Neuronal stem cell (in vitro differentiated cells): ENCODE measurements at places on chromosomes 4 and X.

DNA sequence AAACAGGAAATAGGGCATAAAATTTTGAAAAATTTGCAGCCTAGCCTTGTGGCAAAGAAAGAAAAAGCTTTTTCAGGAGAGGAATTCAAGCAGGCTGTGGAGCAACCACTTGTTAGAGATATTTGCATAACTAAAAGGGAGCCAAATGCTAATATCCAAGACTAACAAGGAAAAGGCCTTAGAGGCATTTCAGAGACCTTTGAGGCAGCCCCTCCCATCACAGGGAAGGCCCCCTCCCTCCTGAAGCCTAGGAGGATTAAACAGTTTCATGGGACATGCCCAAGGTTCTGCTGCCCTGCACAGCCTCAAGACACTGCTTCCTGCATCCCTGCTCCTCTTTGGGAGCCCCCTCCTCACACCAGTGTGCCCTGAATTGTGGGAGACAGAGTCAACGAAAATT, 275.4 kb upstream of the SFRP2 start:
- H3K27me3 ChIP-seq, result no peaks in the 10 kb centered on the region
- no peaks in the 10 kb centered on the region for H3K4me1 ChIP-seq
- no peak for DNase-seq

- no peak for DNase-seq
- no peak overlapping the region for H3K4me3 ChIP-seq
- no peaks in the 10 kb centered on the region for H3K36me3 ChIP-seq
- no peak overlapping the region for H3K27ac ChIP-seq
- H3K4me1 ChIP-seq, result no peaks in the 10 kb centered on the region
Measured at GRCh38 chrX:81316163-81316562, 114.3 kb downstream of the SH3BGRL start.

- DNase-seq, result no peak
- H3K4me1 ChIP-seq, result no peaks in the 10 kb centered on the region
- no peaks in the 10 kb centered on the region for H3K36me3 ChIP-seq
- H3K27me3 ChIP-seq, result no peaks in the 10 kb centered on the region
- no peak overlapping the region for H3K4me3 ChIP-seq
Measured at GRCh38 chrX:23246001-23246400, 88.6 kb upstream of the PTCHD1 start.

GRCh38 chr4:158208963-158209640, 1.2 kb upstream of the TMEM144 start:
- H3K4me3 ChIP-seq, result no peak overlapping the region
- H3K36me3 ChIP-seq, result no peaks in the 10 kb centered on the region
- DNase-seq, result no peak
- H3K27ac ChIP-seq, result no peak overlapping the region
- peaks cover 6% of the 10 kb centered on the region for H3K4me1 ChIP-seq
- H3K27me3 ChIP-seq, result no peaks in the 10 kb centered on the region

DNA sequence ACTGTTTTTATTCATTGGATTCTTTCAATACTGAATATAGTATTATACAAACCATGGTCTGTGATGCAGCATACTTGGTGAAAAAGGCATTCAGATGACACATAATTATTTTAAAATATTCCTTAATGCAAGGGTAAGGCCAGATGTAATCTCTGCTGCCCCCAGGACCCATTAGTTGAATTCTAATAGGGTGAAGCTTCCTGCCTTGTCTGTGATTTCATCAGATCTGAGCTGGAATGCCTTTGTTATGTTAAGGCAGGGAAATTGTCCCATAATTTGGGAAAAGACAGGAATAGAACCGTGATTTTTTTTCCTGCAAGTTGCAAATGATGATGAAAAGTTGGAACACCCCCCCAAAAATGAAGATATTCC, 26.1 kb downstream of the ZRSR2 start:
- H3K4me3 ChIP-seq, result no peak overlapping the region
- H3K4me1 ChIP-seq, result no peaks in the 10 kb centered on the region
- no peak overlapping the region for H3K27ac ChIP-seq
- no peak for DNase-seq
- peaks cover 87% of the 10 kb centered on the region for H3K36me3 ChIP-seq
- no peaks in the 10 kb centered on the region for H3K27me3 ChIP-seq

- H3K4me3 ChIP-seq, result no peak overlapping the region
- no peak for DNase-seq
Measured at GRCh38 chr4:112029771-112030171, 115.5 kb upstream of the FAM241A start.

- no peaks in the 10 kb centered on the region for H3K4me1 ChIP-seq
- H3K27me3 ChIP-seq, result no peaks in the 10 kb centered on the region
- DNase-seq, result no peak
- H3K27ac ChIP-seq, result no peak overlapping the region
- H3K36me3 ChIP-seq, result no peaks in the 10 kb centered on the region
Measured at GRCh38 chrX:23134136-23134535, 134.4 kb downstream of the DDX53 start.

DNA sequence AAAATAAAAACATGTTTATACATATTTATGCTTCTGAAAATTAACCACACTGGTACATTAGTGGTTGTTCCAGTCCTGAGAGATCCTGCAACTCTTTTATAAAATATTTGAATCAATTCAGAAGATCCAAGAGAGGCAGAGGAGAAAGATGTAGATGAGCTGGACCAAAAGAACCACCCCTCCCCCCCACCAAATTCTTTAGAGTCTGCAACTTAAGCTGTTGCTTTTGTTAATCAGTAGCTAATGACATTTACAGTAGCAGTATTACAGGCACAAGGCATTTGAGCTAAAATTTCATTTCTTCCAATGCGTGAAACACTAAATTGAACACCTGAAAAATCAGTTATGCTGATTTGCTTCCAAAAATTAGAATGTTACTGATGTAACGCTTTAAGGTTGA, 61.5 kb downstream of the PDK3 start:
- H3K27ac ChIP-seq, result no peak overlapping the region
- no peak overlapping the region for H3K4me3 ChIP-seq
- no peak for DNase-seq
- H3K36me3 ChIP-seq, result peaks cover 3% of the 10 kb centered on the region
- peaks cover 12% of the 10 kb centered on the region for H3K4me1 ChIP-seq
- H3K27me3 ChIP-seq, result no peaks in the 10 kb centered on the region

GRCh38 chrX:44017676-44018075, 44.5 kb upstream of the NDP start:
- H3K36me3 ChIP-seq, result no peaks in the 10 kb centered on the region
- no peaks in the 10 kb centered on the region for H3K4me1 ChIP-seq

DNA sequence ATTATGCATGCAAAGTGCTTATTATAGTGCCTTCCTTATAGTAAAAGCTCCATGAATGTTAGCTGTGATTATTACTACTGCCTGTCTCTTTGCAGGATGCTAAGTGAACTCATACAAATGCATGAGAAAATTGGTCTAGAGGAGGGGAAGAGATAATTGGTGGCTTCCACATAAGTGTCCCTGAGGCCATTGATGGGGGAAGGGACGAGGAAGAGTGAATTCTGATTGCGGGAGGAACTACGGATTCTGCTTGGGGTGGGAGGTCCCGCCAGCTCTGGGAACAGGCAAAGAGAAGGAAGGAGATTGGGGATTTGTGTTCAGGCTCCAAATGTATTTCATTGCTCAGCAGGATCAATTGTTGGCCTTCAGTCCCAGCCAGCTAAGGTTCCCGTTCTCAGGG, 11.6 kb upstream of the ARHGAP36 start:
- H3K36me3 ChIP-seq, result no peaks in the 10 kb centered on the region
- peaks cover 44% of the 10 kb centered on the region for H3K27me3 ChIP-seq
- no peaks in the 10 kb centered on the region for H3K4me1 ChIP-seq
- DNase-seq, result no peak
- no peak overlapping the region for H3K4me3 ChIP-seq

GRCh38 chrX:54992911-54993622, 921 bp downstream of the PFKFB1 start:
- H3K4me1 ChIP-seq, result no peaks in the 10 kb centered on the region
- no peaks in the 10 kb centered on the region for H3K27me3 ChIP-seq
- H3K27ac ChIP-seq, result no peak overlapping the region
- H3K4me3 ChIP-seq, result no peak overlapping the region

GRCh38 chrX:67961516-67961915, 417.7 kb downstream of the AR start:
- H3K36me3 ChIP-seq, result no peaks in the 10 kb centered on the region
- H3K27ac ChIP-seq, result no peak overlapping the region
- no peak overlapping the region for H3K4me3 ChIP-seq
- no peaks in the 10 kb centered on the region for H3K27me3 ChIP-seq

DNA sequence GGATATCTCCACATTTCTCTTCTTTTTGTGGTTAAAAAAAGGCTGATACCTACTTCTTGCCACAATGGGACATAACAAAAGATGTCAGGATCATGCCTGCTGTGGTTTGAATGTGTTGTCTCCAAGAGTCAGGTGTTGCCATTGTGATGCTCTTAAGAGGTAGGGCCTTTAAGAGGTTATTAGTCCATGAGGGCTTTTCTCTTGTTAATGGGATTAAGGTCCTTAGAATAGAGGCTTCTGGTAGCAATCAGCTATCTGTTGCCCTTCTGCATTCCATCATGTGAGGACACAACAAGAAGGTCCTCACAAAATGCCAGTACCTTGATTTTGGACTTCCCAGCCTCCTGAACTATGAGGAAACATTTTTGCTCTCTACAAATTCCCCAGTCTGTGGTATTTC, 191.4 kb downstream of the GBA3 start:
- no peaks in the 10 kb centered on the region for H3K36me3 ChIP-seq
- no peaks in the 10 kb centered on the region for H3K4me1 ChIP-seq
- no peaks in the 10 kb centered on the region for H3K27me3 ChIP-seq

- no peaks in the 10 kb centered on the region for H3K36me3 ChIP-seq
- H3K4me1 ChIP-seq, result no peaks in the 10 kb centered on the region
- H3K27me3 ChIP-seq, result no peaks in the 10 kb centered on the region
Measured at GRCh38 chr4:189021831-189022230, 882.6 kb downstream of the TRIML1 start.

DNA sequence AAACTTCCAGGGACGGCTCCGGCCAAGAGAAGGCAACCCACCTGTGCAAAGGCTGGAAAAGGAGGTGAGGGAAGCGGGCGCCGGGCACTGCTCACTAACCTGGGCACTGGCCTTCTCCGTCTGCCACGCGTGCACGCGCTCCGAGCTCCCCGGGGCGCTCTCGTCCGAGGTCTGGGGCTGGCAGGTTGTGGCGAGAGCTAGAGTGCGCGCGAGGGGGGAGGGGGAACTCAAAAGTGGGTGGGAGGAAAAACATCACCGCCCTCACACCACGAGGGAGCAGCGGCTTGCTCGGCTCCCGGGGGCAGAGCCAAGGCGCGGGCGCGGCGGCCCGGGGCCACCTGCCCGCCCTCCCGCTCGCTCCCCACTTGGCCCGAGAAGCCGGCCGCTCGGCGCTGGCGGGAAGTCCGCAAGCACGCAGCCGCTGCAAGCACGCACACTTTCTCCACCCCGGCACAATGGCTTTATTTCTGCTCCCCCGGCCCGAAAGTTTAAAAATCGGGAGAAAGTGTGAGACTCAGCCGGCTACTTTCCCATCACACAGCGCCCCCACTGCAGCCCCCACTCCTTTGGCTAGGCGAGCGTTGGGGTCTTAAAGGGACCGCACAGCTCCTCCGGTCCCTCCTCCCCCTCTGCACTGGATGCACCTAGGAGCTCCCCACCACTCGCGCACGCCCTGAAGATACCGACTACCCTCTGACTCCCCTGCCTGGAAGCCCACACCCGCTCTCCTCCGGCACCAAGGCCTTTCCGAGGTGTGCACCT, at the start of gene CHRDL1:
CHRDL1 (minus strand) TSS at position 173 of the 762 bp plus-strand sequence. CDS start 3,636 bp downstream, outside the sequence.
- H3K27me3 ChIP-seq, result no peaks in the 10 kb centered on the region
- H3K4me3 ChIP-seq, result peak within 1 kb of the TSS; percentile 33
- no peak within 1 kb of the TSS for H3K27ac ChIP-seq
- no peaks in the 10 kb centered on the region for H3K4me1 ChIP-seq
- DNase-seq, result peak; percentile 18

DNA sequence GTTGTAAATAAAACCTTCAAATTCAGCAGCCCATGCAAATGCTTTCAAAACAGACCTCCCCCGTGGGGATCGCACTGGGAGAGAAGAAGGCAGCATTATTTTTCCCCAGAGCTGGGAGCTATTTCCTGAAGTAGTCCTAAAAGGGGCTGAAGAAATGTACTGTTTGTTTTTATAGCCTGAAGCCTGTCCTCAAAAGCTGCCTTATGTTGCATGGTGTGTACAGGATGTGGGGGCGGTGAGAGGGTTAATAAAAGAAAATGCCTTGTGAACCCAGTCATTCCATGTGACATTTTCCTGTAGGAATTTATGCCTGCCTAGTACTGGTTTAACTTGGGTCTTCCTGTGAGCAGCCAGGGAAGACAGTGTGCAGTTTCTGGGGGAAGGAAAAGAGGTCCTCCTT, 144.1 kb downstream of the SOWAHB start:
- no peak overlapping the region for H3K4me3 ChIP-seq
- no peaks in the 10 kb centered on the region for H3K4me1 ChIP-seq
- peaks cover 100% of the 10 kb centered on the region for H3K36me3 ChIP-seq
- no peaks in the 10 kb centered on the region for H3K27me3 ChIP-seq

DNA sequence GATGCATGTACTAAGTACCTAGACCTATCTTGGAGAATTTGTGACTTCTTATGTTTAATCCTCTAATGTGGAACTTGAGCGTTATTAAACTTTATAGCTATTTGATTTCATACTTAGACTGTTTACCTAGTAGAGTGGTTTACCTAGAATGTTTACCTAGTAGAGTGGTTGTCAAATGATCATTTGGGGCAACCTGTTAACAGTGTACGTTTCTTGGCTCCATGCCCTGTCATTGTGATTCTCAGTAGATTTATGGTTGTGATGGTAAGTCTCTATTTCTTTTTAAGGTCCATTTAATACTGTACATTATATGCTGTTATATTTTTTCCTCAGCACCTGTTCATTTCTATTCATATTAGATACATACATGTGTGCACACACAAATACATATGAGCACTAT, 233.0 kb upstream of the MAD2L1 start:
- H3K36me3 ChIP-seq, result no peaks in the 10 kb centered on the region
- DNase-seq, result no peak
- no peak overlapping the region for H3K4me3 ChIP-seq
- no peak overlapping the region for H3K27ac ChIP-seq
- H3K4me1 ChIP-seq, result no peaks in the 10 kb centered on the region

GRCh38 chr4:174882317-174882992, 35.7 kb upstream of the ADAM29 start:
- no peaks in the 10 kb centered on the region for H3K4me1 ChIP-seq
- DNase-seq, result no peak
- H3K36me3 ChIP-seq, result no peaks in the 10 kb centered on the region
- H3K4me3 ChIP-seq, result no peak overlapping the region

GRCh38 chr4:16636912-16637630, 261.4 kb downstream of the LDB2 start:
- H3K4me3 ChIP-seq, result no peak overlapping the region
- no peak for DNase-seq
- no peaks in the 10 kb centered on the region for H3K4me1 ChIP-seq
- no peaks in the 10 kb centered on the region for H3K36me3 ChIP-seq
- no peak overlapping the region for H3K27ac ChIP-seq

DNA sequence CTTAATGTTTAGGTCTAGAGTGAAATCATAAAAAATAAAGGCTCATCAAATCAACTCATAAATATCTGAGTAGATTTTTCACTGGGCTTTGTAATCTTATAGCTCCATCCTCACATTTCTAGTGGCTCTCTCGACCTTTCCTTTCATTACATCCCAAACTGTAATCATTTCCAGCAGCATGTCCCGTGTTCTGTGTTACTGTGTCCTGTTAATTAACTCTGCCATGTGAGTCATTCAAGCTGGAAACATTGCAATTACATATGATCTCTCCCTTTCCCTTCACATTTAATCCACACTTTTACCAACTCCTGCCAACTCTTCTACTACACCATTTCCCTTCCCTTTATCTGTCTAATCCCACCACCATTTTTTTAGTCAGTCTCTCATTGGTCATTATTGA, 75.5 kb downstream of the UGT8 start:
- H3K4me1 ChIP-seq, result no peaks in the 10 kb centered on the region
- no peak overlapping the region for H3K4me3 ChIP-seq
- H3K36me3 ChIP-seq, result no peaks in the 10 kb centered on the region
- H3K27ac ChIP-seq, result no peak overlapping the region
- no peaks in the 10 kb centered on the region for H3K27me3 ChIP-seq
- DNase-seq, result no peak
